ENCODE measurements at places on chromosomes 3 and 15. TPM values are rescaled to one million over a fixed set of nuclear protein-coding genes. Genes with fewer than 3 reads are reported as not detected.
A peak's percentile ranks its signal among the peaks of the same experiment; 100 is the strongest.

DNA sequence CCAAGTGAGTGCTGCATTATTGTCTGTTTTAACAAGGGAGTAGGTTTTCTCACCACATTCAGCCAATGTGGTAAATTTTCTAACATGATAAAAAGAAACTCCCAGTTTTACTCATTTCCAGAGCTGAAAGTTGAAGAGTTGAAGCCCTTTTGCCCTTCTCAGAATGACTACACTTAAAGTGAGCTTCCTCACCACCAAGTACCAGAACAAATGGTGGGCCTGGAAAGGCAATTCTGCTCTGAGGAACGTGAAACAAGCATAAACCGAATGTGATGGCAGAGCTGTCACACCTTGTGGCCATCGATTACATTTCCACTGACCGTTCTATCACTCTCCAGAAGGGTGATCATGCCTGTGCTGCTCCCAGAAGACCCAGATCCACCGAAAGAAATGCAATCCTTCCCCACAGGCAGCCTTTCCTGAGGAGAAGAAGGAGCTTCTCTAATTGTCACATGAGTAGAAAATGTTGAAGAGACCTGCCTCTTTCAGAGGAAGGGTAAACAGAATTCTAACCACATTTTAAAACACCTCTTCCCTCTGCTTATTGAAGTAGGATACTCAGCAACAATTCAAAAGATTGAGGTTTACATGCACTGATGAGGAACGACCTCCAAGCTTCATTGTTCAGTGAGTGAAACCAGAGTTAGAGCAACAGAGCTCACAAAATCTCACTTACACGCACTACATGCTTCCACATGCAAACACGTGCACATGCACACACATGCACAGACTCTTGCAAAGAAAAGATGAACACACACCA is 21.4 kb upstream of the CCR9 start:
- no peaks in the 10 kb centered on the region for H3K27me3 ChIP-seq
- no peak overlapping the region for H3K27ac ChIP-seq
- no peak overlapping the region for H3K4me3 ChIP-seq
- H3K4me1 ChIP-seq: no peaks in the 10 kb centered on the region
- no peaks in the 10 kb centered on the region for H3K36me3 ChIP-seq

The CLRN1 gene
- not detected for total RNA-seq

The FAM3D gene
- 13.5 TPM for total RNA-seq

DNA sequence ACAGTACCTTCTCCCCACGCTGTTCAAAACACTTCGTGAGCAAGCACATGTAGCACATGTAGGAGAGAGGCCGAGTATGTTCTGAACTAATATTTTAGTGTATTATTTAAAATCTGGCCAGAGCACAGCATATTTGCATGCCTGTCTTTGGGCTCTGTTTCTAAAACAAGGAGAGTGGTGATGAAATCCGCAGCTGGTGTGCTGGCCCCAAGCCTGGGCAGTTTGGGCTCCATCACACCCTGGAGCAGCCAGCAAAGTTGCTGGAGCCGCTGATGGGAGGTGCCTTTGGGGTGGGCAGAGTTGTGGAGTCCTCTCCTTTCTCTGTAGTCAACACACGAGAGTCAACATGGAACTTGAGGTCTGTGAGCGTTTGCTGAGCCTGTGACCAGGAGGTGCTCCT is 116.6 kb downstream of the SLCO3A1 start:
- no peaks in the 10 kb centered on the region for H3K27me3 ChIP-seq
- peak overlapping the region; percentile 49 for H3K27ac ChIP-seq
- no peak for DNase-seq
- H3K4me1 ChIP-seq: peaks cover 69% of the 10 kb centered on the region

DNA sequence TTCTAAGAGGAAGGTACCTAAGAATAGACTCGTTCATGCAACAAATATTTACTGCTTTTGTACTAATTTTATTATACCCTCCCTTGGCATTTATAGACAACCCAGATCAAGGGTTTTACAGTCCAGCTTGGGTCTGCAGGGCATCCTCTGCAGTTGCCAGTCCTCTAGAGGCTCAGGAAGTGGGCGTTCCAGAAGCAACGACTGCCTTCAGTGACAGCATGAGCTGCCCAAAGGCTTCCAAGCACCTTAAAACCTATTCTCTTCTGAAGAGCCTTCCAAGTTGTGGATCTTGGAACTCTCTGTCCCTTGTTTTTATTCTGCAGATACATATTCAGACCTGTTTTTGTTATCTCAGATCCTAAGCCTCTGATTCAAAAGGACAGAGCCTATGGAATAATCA is 95.6 kb downstream of the RAD18 start:
- no peak for DNase-seq
- H3K36me3 ChIP-seq: no peaks in the 10 kb centered on the region
- H3K4me1 ChIP-seq: no peaks in the 10 kb centered on the region

DNA sequence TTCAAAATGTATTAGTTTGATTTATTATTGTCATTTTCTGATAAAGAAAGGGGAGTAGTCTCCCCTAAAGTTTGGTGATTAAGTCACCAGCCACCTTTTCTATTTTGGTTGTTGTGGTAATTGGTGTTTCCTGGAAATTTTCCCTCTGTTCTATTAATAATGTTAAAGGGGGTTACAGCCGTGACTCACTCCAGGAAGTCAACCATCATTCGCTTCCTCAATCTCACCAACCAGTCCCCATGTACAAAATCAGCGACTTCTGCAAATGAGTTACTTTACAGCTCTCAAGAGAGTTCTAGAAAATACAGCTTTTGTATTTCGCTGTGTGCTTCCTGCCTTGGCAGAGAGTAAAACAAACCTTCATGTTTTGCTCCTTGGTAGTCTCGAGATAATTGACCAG is 285.1 kb downstream of the LPP start:
- no peaks in the 10 kb centered on the region for H3K36me3 ChIP-seq
- no peaks in the 10 kb centered on the region for H3K27me3 ChIP-seq
- H3K4me1 ChIP-seq: peaks cover 15% of the 10 kb centered on the region
- H3K4me3 ChIP-seq: no peak overlapping the region

The ISG20 gene
- total RNA-seq: 15.7 TPM

The NMD3 gene
- 49.1 TPM for total RNA-seq

- H3K4me3 ChIP-seq: no peak overlapping the region
- H3K36me3 ChIP-seq: no peaks in the 10 kb centered on the region
- H3K27me3 ChIP-seq: no peaks in the 10 kb centered on the region
- peaks cover 20% of the 10 kb centered on the region for H3K4me1 ChIP-seq
These were observed 24.6 kb downstream of the ITGA11 start for GRCh38 chr15:68407141-68407885.

- no peak overlapping the region for H3K4me3 ChIP-seq
- peaks cover 17% of the 10 kb centered on the region for H3K4me1 ChIP-seq
- no peak overlapping the region for H3K27ac ChIP-seq
- H3K27me3 ChIP-seq: no peaks in the 10 kb centered on the region
These were observed 36.5 kb downstream of the DZIP1L start for GRCh38 chr3:138078901-138079344.

DNA sequence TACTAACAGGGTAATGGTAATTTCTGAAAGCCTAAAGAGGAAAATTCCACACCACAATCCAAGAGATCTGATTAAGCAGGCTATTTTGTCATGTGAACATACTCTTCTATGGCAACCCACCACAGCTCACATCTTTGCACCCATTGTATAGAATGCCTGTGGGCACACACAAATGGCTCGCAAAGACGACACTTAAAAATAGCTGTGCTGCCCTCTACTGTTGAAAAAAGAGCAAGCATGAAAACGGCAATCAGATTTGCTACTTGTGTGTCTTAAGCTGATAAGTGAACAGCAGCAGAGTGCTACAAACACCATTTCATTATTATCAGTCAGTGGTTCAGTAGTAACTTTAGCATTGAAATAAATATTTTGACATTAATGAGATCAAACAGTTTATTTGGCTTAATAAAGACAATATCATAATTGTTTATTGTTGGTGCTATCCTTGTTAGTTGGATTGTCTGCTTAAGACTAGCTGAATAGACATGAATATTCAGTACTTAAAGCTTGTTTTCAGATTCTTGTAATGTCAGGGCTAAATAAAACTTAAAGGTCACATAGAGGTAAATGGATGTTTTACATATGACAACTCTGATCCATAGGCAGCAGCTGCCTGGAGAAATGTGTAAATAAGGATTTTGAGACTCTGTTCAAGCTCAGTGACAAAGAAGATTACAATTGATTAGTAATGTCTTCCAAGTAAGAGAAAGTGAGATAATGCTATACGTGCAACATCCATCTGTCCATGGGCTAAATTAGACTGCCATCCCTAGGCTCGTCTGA is 199.1 kb downstream of the LRRN1 start:
- H3K36me3 ChIP-seq: no peaks in the 10 kb centered on the region
- no peak overlapping the region for H3K27ac ChIP-seq
- no peaks in the 10 kb centered on the region for H3K4me1 ChIP-seq
- no peak overlapping the region for H3K4me3 ChIP-seq

The POLG gene
- total RNA-seq: 50.3 TPM

GRCh38 chr3:45979378-45979777 is 16.2 kb downstream of the FYCO1 start:
- H3K27ac ChIP-seq: peak overlapping the region; percentile 20
- no peaks in the 10 kb centered on the region for H3K36me3 ChIP-seq
- H3K4me1 ChIP-seq: peaks cover 53% of the 10 kb centered on the region
- no peak for DNase-seq

DNA sequence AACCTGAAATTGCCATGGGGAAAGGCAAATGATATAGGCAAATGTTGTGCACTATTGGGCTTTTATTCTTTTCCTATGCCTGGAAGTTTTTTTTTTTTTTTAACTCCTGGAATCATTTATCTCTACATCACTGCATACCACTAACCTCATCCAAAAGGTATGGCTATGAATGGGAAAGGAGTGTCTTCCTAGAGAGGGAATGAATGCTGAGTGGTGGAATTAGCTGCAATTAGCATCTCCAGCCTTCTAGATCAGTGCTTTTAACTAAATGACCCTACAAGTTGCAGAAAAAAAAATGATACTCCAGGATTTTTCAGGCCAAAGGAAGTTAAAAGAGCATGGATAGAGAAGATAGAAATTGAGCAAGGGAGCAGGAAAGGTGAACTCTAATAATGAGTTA is 429.8 kb upstream of the PDZRN3 start:
- H3K4me1 ChIP-seq: no peaks in the 10 kb centered on the region
- no peaks in the 10 kb centered on the region for H3K36me3 ChIP-seq
- H3K27ac ChIP-seq: no peak overlapping the region
- no peak overlapping the region for H3K4me3 ChIP-seq
- no peak for DNase-seq

DNA sequence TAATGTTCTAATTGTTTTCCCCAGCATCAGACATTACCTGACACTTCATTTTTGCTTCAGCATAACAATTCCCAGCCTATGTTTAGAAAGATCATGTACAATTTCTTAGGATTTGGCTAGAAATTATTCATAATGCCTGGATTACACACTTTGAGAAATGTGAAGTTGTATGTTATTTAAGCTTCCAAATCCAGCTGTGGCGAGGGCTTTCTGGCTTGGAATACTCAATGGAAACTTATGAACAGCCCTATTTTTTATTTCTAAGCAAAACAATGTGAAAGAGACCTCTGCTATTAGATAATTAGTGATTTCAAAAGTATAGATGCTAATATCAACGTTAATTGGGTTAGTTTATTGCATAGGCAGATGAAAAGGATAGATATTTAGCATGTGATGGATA is 341.6 kb downstream of the ZNF385D start:
- H3K4me3 ChIP-seq: no peak overlapping the region
- DNase-seq: no peak
- H3K27ac ChIP-seq: no peak overlapping the region

All from vagina (tissue), 2 donors.